ENCODE measurements at places on chromosomes 1 and 21.

DNA sequence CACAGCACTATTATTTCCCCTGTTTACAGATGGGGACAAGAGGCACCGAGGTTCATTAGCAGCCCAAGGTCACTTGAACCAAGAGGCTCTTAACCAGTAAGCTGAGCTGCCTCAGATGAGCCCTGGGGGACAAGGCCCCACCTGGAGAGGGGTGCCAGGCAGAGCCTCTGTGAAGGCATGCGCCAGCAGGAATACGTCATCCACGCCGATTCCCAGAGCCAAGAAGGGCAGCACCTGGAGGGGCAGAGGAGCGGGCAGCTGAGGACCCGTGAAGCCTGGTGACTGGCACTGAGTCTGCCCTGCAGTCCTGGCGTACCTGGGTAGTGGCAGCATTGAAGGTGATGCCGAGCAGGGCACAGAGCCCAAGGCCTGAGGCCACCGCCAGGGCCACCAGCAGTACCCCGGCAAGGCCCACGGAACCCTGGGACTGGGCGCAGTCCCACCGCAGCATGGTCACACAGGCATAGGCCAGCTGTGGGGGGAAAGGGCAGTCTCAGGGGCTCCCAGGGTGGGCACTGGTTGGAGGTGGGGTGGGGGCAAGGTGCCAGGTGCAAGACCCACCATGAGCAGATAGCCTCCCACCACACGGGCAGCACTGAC is 14.1 kb downstream of the PTCH2 start:
- no peak for DNase-seq

DNA sequence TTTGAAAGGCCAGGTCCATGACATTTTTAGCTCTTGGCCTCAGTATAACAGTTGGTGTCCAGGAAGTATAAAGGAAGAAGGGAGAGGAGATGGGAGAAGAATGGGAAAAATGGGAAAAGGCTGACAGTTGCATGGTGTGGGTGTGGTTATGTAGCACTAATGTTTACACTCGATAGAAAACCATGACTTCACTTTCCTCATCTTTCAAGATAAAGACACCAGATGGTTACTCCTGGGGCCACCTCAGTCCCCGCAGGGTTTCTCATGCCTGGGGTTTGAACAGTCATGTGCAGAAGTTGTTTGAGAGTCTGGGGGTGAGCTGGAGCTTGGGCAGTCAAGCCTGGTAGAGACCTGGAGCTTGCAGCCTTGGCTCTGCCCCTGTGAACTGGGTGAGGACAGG is 7.9 kb downstream of the PGBD2 start:
- no peak for DNase-seq

DNA sequence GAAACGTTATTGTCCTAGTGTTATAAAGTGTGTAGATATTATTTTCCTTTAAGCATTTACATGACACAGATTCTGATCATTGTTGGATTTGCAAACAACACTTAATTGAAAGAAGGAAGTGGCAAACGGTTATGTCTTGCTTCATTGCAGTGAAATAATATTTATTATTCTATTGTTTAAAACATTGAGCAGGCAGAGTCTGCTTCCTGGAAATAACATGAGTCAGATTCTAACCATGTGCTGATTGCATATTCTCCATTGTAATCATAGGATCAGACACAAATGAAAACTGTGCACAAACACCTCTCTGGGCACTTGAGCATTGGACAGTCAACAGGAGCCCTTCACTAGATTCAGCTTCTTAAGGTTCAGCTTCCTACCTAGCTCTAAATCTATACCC is 46.8 kb upstream of the USP25 start:
- peak; percentile 53 for DNase-seq

DNA sequence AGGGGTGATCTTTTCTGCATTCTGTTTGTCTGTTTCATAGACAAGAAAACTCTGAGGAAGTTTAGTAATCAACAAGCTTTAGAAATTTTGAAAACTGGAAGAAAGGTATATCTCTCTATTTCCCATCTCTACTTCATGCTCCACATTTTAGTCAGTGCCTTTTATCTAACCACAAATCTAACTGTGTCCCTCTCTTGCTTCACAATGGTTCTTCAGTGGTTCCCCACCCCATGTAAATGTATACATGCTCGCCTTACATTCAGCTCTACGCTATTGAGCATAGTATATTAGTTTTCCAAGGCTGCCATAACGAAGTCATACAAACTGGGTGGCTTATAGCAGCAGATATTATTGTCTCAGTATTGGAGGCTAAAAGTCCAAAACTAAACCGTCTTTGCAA is 14.4 kb upstream of the SAMSN1 start:
- peak; percentile 47 for DNase-seq

- peak; percentile 54 for DNase-seq
Measured at GRCh38 chr1:70487910-70488665, 77.0 kb downstream of the CTH start.

- DNase-seq: no peak
Measured at GRCh38 chr1:31585736-31586365, 9.5 kb downstream of the TINAGL1 start.

DNA sequence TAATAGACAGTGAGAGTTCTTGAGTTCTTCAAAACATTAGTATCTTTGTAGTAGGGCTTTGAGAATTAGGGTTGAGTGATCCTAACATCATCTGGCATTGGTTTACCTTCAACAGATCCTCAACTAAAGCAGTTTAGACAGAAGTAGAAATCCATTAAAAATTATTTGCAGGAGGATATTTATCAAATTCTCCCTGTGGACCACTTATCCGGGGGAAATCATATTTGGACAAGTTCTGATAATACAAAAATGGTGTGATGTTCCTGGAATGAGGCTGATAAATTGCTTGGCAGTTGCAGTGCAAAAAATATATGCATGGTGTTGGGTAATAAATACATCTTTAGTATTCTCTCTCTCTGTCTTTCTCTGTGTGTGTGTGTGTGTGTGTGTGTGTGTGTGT is 115.1 kb upstream of the CHODL start:
- no peak for DNase-seq

GRCh38 chr1:66925558-66925910 is 744 bp downstream of the MIER1 start:
- no peak for DNase-seq

DNA sequence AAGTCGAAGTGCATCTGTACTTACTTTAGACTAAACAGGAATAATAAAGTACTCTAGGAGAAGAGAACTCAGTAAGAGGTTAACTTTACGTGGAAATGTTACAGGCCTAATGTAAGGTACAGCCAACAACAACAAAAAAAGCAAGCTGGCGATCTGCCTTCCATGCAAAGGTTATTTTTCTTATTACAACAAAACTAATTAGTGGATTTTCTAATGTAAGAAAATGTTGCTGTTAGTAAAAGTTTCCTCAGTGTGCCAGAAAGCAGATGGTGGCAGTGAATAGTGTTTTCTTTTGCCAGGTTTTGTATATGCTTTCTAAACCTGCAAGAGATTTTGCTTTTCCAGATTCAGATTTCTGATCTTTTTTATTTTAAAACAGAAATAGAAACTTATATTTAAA is 179.2 kb downstream of the NFIA start:
- DNase-seq: no peak

- no peak for DNase-seq
Measured at GRCh38 chr1:45848097-45848496, 44.7 kb downstream of the MAST2 start.

GRCh38 chr21:45670731-45671130 is 27.2 kb downstream of the PCBP3 start:
- no peak for DNase-seq

- peak; percentile 57 for DNase-seq
Measured at GRCh38 chr1:160070243-160071163, 543 bp upstream of the KCNJ10 start.

DNA sequence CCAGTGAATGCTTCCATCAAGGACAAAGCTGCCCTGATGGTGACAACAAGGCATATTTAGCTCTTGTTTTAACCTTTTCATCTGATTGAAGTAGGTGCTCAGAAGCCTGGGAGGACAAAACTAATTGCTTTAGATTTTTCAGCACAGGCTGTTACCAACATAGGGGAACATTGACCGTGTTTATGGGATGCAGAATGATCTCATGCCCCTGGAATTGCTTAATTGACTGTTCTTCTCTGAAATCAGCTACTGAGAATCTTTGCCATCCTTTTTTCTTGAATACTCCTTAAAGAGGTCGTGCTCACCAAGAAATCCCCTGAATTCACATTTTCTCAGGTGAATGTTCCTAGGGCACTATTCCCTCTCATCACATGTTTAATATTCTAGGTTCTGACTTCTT is 95.9 kb upstream of the CCDC190 start:
- no peak for DNase-seq

DNA sequence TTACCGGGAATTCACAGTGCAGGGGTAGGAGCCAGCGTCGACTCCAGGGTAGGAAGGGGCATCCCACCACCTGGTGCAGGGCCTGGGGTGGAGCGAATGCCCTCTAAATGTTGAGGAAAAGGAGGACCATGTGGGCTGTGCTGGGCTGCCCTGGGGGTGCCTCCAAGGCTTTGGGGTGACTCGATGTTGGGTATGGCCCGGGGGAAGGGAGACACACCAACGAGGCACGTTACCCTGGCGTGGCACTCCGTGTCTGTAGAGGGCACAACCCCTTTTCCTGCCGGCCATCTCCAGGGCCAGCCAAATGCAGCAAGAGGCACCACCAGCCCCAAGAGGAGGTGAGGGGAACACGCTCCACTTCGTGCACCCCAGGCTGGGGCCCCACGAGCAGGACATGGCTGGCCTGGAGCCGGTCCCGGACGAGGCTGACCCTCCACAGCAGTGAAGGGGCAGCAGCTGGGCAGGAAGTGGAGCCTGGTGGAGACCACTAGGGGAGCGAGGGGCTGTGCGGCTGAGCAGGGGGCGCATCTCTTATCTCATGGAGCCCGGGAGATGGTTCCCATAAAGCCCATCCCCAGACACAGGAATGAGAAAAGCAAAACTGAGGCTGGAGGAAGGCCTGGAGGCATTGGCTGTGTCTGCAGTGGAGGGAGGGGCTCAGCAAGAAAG is 11.2 kb downstream of the ACTRT2 start:
- no peak for DNase-seq

- DNase-seq: no peak
Measured at GRCh38 chr1:204102739-204103430, 30.0 kb downstream of the SOX13 start.

- DNase-seq: no peak
Measured at GRCh38 chr1:212696721-212697331, 2.8 kb downstream of the BATF3 start.

- DNase-seq: no peak
Measured at GRCh38 chr1:169487561-169487960, 1.8 kb upstream of the SLC19A2 start.

DNA sequence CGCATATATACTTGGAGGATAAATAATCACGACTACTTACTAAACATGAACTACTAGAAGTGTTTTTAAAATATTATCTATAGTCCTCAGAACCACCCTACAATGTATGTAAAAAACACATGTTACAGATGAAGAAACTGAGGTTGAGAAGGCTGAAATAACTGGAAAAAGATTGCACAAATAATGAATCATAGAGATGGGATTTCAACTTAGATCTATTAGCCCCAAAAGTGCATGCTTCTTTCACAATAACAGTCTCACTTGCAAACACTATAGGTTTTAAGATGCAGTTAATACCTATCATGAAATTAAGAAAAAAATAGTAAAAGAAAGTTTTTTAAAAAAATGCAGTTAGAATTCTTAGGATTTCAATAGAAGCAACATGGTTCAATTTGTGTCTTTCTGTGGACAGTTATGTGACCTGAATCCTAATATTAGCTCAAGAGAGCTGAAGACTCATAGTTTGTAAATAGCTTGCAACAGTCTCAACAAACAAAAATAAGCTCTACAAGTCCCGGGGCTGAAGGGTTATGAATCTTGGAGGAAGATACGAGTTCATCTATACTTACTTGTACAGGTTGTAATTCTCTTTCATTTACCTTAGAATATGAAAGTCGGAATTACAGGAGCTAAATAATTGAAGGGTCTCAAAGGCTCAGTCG is 58.6 kb upstream of the NTPCR start:
- peak; percentile 43 for DNase-seq

DNA sequence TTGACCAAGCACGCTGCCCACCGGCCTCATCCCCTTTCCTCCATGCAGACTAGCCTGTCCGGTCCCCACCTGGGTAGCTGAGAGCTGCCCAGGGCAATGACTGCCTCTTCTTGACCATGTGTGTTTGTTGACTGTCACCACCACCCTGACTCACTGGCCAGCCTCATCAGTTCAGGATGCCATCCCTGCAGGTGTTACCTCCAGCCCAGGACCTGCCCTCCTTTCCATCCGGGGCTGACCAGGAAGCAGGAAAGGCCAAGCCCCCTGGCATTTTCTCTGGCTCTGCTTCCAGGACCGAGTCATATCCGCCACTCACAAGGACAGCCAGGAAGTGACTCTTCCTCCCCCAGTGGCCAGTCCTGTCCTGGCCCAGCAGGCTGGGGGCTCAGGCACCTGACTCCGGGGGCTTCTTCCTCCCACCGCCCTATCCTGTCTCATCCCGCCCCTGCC is 17.1 kb downstream of the EPHA2 start:
- no peak for DNase-seq

- DNase-seq: no peak
Measured at GRCh38 chr1:203600782-203601513, 25.7 kb upstream of the ATP2B4 start.

- DNase-seq: no peak
Measured at GRCh38 chr21:32868631-32869454, 97.3 kb upstream of the PAXBP1 start.

DNA sequence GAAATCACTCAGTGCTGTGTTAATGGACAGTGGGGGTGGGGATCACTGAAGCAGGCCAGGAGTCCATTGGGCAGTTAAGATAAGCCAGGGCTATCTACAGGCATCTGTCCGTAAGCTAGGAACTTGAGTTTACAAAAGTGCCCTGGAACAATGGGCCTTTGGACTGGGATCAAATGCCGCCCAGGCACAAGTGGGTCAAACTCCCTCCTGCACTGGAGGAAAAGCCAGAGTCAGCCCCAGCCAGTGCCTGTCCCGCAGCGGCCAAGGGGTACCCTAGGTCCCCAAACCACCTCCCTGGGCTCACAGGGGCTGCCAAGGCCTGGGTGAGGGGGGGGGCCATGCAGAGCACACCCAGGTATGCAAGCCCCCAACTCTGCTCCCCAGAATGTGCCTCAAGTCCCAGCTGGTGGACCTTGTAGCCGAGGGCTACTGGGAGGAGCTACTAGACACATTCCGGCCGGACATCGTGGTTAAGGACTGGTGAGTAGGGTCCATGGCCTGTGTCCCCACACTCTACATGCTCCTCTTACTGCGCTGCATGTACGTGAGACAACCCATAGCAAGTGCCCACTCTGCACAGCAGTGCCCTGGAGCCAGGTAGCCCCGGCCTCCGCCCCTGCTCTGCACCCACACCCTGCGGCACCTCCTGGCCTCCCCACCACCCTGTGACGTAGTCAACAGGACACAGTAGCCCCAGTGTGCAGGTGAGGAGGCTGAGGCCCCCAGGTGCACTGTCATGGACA is 7.7 kb downstream of the FBXO6 start:
- no peak for DNase-seq

- DNase-seq: no peak
Measured at GRCh38 chr1:224525411-224526040, 90.6 kb upstream of the CNIH3 start.

GRCh38 chr1:180230416-180230790 is 339 bp downstream of the LHX4 start:
- no peak for DNase-seq
